Iris pigment epithelial cell (primary cell): ENCODE measurements at places on chromosomes 7 and 10.

GRCh38 chr10:109219935-109220605 is 703.2 kb downstream of the XPNPEP1 start:
- no peak for DNase-seq

- DNase-seq, result no peak
Observed at GRCh38 chr7:45687721-45688120, 113.6 kb downstream of the ADCY1 start.

GRCh38 chr7:47782022-47782421 is 166.2 kb downstream of the PKD1L1 start:
- peak; percentile 66 for DNase-seq

GRCh38 chr7:111873326-111873646 is 311.0 kb upstream of the IMMP2L start:
- no peak for DNase-seq
